Activated T-helper 2 cell treated with anti-CD3 and anti-CD28 coated beads, Interferon-gamma antibody, Interleukin-2, Interleukin-4, amounts not matched to agents 10 μg/mL and 5 μg/mL and 100 μg/mL, durations not matched to agents 14 hours and 24 hours and 36 hours (primary cell): ENCODE measurements at places on chromosomes 7 and 10.

GRCh38 chr7:106947244-106947728, 82.2 kb downstream of the PIK3CG start:
- DNase-seq = no peak

DNA sequence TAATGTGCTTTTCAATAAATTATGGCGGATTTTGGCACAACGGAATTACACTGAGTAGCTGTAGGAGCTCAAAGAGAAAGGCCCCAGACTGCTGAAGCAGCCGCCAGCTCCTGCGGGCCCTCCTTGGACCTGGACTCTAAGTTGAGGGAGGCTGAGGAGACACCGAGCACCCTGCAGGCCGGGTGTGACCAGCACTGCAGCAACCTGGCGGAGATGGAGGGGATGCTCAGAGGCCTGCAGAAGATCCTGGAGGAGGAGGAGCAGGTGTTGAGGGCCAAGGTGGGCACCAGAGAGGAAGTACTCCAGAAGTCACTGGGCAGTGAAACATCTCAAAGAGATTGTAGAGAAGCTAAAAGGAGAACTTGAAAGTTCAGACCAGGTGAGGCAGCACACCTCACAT, 33.0 kb upstream of the POM121L12 start:
- no peak for DNase-seq

GRCh38 chr10:89330537-89331212, 2.9 kb downstream of the IFIT3 start:
- DNase-seq = no peak

DNA sequence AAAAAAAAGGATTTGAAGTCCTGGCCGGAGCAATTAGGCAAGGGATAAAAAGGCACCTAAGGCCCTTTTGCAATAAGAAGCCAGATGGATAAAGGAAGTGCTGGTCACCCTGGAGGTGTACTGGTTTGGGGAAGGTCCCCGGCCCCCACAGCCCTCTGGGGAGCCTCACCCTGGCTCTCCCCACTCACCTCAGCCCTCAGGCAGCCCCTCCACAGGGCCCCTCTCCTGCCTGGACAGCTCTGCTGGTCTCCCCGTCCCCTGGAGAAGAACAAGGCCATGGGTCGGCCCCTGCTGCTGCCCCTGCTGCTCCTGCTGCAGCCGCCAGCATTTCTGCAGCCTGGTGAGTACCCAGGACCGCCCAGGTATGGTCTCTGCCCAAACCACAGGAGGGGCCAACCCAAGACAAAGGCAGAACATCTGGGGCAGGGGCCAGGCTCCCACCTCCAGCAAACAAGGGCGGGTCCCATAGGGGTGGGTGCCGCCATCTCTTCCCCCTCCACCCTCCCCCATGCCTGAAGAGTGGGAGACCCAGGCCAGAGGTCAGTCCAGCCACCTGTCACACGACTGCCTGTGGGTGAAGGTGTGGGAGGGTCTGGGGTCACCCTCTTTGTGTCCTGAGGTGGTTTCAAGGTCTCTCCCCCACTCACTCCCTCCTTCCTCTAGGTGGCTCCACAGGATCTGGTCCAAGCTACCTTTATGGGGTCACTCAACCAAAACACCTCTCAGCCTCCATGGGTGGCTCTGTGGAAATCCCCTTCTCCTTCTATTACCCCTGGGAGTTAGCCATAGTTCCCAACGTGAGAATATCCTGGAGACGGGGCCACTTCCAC, at the start of gene PILRB:
Gene PILRB, plus strand, starts transcription at position 91 of the 830 bp plus-strand sequence. Its CDS starts 186 bp downstream, at position 277.
- DNase-seq = no peak

- no peak for DNase-seq
These were observed 786 bp downstream of the TAF3 start for GRCh38 chr10:7819121-7819460.

- DNase-seq = no peak
These were observed 56.7 kb upstream of the SEMA3A start for GRCh38 chr7:84251277-84251781.

DNA sequence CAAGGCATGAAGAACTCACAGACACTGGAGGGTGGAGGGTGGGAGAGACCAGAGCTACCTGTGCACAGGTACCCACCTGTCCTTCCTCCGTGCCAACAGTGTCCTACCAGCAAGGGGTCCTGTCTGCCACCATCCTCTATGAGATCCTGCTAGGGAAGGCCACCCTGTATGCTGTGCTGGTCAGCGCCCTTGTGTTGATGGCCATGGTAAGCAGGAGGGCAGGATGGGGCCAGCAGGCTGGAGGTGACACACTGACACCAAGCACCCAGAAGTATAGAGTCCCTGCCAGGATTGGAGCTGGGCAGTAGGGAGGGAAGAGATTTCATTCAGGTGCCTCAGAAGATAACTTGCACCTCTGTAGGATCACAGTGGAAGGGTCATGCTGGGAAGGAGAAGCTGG, 21.8 kb downstream of the PRSS2 start:
- no peak for DNase-seq

GRCh38 chr10:132069849-132070182, 4.1 kb downstream of the JAKMIP3 start:
- no peak for DNase-seq

- no peak for DNase-seq
These were observed 11.4 kb upstream of the TWIST1 start for GRCh38 chr7:19128856-19129255.

GRCh38 chr10:78336402-78336791, 302.7 kb downstream of the RPS24 start:
- DNase-seq = no peak

DNA sequence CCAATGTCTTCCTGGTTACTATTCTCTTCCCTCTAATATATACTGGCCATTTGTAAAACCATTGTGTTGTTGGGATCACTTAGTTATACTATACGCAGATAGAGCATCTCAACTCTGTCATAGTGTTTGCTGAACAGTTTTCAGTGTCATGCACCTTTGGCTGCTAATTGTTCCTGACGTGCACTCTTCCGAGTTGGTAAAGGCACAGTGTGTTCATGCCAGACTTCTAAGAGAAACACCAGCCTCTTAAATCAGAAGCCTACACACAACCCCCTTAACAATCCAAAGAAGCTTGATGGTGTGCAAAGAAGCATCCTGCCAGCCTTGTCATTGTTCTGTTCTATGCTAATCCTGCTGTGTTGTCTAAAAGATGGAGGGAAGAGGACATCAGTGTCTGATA, 131.1 kb downstream of the MAPK8 start:
- DNase-seq = no peak

GRCh38 chr10:132844069-132844809, 58.3 kb upstream of the NKX6-2 start:
- no peak for DNase-seq

- DNase-seq = no peak
These were observed 35.4 kb upstream of the TNRC18 start for GRCh38 chr7:5458921-5459480.

DNA sequence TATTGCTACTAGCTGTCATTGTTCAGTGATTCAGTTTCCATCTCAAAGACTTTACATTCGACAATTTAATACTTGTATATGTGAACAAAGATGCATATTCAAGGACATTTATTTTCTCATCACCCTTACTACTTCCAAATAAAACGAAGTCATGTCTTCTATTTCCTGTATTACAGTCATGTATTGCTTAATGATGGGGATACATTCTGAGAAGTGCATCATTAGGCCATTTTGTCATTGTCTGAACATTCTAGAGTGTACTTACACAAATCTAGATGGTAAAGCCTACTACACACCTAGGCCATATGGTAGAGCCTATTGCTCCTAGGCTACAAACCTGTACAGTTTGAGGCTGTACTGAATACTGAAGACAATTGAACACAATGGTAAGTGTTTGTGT, 6.5 kb downstream of the C10orf95 start:
- no peak for DNase-seq

DNA sequence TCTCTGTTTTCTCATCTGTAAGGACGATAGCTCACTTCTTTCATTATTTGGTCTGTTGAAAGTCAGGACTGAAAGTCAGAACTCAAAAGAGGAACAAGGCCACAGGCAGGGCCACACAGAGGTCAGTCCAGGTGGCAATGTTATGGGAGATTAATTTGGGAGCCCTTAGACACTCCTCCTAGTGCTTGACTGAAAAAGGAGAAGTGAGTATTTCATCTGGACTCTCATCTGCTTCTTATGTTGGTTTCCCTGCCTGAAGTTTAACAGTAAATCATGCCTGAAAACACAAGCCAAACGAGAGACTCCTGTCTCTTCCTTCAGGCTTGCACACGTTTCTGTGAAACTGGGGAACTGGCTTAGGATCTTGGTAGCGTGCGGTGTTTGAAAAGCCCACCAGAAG, 248.5 kb downstream of the BUB3 start:
- no peak for DNase-seq

GRCh38 chr7:13991791-13992595, 2.5 kb upstream of the ETV1 start:
- no peak for DNase-seq

GRCh38 chr10:37895674-37896073, 38.3 kb upstream of the ZNF248 start:
- DNase-seq = no peak

GRCh38 chr7:20438694-20439376, 108.1 kb downstream of the ITGB8 start:
- DNase-seq = no peak

DNA sequence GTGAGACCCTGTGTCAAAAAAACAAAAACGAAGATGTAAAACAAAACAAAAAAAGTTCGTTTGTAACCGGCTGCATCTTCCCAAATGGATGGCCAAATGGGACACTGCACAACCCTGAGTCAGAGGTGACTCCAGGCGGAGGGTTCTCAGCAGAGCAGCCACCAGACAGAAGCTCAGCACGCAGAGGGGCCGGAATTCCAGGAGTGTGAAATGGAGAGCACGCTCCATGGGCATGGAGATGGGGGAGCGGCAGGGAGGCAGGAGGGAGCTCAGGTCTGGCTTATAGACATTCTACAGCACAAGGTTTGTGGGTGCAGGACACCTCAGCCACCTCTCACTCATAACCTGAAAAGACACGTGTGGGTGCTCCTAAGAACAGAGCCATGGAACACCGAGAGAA, 227.0 kb downstream of the MAD1L1 start:
- no peak for DNase-seq

DNA sequence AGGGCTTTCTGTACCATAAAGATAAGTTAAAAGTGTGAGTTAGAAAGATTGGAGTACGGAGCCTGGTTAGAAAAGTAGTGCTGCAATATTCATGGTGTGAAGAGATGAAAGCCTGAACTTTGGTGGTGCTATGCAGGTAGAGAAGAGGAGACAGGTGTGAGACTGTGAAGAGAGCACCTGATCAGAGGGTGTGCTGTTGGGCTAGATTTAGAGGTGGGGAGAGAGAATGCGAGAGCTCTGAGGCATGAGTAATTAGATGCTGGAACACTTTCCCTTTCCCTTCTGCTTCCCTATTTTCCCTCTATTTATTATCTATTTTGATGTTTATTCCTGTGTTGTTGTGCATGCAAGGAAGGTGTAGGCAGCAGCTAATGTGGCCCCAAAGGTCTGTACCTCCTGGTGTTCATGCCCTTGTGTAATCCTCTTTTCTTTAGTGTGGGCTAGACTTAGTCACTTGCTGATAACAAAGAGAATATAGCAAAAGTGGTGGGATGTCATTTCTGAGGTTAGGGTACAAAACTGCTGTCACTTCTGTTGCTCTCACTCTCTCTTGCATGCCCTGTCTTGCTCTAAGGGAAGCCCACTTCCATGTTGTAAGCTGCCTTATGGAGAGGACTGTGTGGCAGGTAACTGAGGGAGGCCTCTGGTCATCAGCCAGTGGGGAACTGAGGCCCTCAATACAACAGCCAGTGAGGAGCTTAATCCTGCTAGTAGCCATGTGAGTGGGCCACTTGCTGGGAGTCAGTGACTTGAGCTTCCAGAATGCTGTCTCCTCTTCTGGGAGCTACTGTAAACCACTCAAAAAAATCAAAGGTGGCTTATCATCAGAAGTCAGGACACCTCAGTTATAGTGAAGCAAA, 2.6 kb upstream of the ATXN7L1 start:
- DNase-seq = no peak

DNA sequence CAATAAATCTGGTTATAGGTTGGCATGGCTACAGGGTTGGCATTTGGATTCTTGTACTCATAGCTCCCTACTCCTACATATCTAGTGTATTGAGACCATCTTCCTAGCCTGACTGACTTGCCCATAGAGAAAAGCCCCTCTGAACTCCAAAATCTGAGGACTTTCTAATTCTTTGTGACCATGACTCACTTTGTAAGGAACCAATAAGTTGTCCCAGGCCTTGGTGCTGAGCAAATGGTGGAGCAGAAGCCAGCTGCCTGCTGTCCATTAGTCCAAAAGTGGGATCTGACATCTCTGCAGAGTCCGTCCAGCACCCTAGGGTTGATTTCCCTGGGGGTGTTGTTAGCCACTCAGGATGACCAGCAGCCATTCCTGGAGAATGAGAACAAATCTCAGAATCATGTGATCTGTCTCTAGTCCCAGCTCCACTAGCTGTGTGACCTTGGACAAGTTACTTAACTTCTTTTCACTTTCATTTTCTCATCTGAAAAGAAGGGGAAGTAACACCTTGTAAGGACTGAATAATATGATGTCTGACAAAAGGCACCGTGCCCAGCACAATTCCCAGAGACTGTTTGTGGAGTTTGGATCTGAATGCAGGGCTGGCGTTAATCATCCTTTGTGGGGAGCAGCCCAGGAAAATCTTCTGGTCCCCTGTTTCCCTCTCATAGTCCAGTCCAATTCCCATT, 44.1 kb downstream of the MTURN start:
- DNase-seq = no peak

DNA sequence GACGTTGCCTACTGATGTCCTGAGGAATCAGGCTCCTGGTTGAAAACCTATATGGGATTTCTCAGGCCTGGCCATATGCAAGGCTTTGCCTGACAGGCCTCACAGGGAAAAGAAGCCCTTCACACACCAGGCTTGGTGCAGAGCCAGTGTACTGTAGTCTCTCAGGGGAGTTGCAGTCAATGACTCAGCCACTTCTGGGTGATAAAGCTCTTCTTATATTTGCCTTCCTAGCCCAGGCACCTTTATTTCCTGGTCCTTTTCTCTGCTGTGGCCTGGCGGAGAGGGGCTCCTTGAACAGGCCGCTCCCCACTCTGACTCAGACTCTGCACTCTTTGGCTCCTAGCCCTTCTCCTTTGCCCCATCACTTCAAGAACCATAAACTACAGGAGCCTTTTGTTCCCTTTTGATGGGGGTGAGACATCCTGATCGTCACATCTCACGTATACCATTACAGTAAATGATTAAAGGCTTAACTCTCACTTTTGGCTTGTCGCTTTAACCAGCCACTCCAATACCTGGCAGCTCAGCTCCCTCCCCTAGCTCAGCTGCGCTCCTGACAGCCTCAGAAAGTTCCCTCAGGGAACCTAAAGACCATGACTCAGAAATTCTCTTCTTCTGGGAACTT, 33.5 kb downstream of the DPY19L1 start:
- no peak for DNase-seq

DNA sequence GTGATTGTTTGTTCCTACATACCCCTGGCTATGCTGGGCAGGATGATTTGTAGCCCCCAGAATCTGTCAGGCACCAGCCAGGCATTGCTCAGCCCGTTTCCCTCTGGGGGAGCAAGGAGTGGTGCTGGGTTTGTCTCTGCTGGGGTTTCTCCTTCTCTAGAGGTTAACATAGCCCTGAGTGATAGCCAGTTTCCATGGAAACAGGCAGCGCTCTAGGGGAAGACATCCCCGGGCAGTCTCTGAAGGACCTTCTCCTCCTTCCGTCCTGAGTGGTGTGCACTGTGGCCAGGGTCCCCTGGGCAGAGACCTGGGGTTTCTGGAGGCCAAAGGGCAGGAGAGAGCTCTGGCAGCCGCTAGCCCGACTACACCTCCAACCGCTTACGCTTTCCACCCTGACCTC, 50.6 kb upstream of the LRRC4 start:
- no peak for DNase-seq
